Stimulated activated naive CD4-positive, alpha-beta T cell treated with Interleukin-2 at 50 U/mL for 16 hours (primary cell): ENCODE measurements at places on chromosomes 2 and 18.

GRCh38 chr2:240629619-240629967 lies 4.3 kb downstream of the GPR35 start:
- DNase-seq = no peak

DNA sequence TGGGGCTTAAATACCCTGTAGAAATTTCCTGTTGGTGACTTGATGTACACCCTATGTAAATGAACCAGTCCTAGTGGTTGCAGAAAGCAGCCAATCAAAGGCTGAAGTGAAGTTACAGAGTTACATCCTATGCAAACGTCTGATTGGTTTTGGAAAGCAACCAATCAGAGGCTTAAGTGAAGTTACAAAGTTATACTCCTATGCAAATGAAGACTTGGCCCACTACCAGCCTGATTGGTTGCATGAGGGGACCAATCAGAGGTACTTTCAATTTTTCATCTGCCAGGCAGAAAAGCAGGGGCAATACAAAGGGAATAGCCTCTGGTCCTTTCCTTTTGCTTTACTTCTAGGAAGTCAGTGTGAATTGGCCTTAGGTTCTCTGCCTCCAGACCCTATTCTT lies 13.6 kb upstream of the ZNF397 start:
- no peak for DNase-seq

DNA sequence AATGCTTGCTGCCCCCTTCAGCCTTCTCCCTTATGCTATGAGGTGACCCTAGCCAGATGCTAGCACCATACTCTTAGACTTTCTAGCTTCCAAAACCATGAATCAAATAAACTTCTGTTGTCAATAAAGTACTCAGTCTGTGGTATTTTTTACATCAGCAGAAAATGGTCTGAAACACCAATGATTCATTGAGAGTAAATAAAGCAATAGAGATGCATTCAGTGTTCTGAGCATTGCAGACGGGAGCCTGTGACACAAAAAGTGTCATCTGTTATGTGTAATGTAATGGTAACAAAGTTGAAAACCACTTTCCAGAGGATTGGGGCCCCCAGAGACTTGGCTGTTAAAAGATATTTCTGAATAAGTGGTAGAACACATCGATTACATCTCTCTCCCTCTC lies 758.0 kb upstream of the NRXN1 start:
- DNase-seq = no peak

DNA sequence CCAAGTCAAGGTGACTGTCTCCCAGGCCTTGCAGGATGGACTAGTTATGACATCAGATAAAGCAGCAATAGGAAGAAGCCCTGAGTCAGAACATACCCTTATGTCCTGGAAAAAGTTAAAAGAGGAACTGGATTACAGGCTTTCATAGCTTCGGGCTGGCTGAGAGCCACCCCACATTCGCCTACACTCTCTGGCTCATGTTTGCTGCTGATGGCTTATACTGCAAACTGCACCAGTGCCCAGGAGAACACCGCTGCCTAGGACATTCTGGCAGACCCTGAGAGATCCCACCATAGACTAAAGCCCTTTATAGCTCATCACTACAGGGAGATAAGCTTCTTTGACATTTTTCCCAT lies 20.3 kb downstream of the SLC8A1 start:
- no peak for DNase-seq

GRCh38 chr18:48409591-48410094 lies 460 bp upstream of the ZBTB7C start:
- no peak for DNase-seq

DNA sequence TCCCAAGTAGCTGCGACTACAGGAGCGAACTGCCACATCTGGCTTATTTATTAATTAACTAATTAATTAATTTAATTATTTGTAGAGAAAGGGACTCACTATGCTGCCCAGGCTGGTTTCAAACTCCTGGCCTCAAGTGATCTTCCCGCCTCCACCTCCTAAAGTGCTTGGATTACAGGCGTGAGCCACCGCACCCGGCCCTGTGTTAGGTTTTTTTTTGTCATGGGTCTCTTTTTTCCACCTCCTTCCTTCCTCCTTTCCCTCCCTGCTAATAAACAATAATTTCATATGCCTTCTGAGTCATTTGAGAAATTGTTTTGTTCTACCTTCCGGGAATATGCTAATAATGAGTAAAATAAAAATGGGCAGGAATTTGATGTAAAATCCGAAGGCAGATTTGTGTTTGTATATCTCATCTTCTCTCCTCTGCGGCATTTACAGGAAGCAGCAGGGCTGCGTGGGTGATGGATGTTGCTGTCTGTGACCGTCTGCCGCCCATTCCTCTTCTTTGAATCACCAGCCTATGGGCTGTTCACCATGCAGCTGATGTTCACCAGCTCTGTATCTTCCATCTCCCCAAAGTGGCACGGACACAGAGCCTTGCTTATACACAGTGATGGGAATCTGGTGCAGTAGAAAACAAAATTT lies 89.9 kb downstream of the ACSL3 start:
- no peak for DNase-seq

GRCh38 chr2:10245661-10246060 lies 57.0 kb upstream of the HPCAL1 start:
- DNase-seq = no peak

DNA sequence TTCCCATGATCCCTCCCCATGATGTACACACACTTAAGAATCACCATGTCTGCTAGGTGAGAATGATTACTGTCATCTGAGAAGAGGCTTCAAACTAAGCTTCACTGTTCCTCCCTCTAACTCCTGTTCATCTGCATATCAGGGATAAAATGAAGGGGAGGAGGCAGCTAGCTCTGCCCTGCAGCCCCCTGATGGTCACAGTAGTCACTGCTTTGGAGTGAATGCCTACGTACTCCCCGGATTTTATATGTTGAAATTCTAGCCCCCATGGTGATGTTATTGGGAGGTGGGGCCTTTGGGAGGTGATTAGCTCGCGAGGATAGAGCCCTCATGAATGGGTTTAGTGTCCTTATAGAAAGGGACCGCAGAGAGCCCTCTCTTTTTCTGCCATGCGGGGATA lies 156.4 kb downstream of the NCKAP5 start:
- no peak for DNase-seq

- DNase-seq = no peak
These were observed 4.4 kb downstream of the MOCOS start for GRCh38 chr18:36191711-36192110.

- no peak for DNase-seq
These were observed 99.7 kb upstream of the KYNU start for GRCh38 chr2:142777742-142778141.

GRCh38 chr2:200985799-200986198 lies 22.3 kb upstream of the ORC2 start:
- DNase-seq = no peak

DNA sequence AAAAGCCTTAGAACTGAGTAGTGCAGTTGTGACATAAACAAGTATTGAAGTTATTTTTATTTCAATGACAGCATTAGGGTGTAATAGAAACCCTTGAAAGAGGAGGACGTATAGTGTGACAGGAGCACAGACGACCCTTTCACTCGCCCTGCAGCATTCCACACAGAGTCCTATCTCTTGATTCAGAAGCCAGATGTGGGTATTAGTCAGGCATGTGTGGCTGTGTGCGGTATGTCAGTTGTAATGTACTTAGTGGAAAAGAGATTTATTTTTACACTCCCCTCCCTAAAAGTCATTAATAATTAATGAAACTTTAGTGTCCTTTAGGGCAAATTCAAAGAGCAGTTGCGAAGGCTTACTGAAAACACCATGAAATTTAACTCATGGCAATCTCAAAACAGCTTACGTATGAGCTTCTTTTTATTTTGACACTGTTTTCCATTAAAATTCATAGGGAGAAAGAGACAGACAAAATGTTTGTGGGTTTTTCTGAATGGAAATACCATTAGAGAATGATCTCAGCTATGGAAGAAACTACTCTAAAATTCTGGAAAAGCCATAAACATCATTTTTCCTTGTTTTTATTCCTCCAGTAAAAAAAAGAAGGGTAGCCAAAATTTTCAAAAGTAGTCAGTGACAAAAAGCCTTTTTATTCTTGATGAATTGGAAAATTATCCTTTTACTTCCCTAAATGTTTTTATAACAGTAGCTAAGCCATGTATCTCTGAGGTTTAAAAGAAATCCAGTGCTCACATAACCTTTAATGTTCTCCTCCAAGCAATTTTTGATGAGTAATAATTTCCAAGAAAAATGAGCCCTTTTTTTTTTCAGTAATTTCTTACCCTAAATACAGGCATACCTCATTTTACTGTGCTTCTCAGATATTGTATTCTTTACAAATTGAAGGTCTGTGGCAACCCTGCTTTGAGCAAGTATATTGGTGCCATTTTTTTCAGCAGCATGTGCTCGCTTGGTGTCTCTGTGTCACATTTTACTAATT lies 84.0 kb upstream of the DSEL start:
- DNase-seq = no peak

- no peak for DNase-seq
These were observed 832.0 kb upstream of the ZEB2 start for GRCh38 chr2:145351864-145352425.

- DNase-seq = no peak
These were observed 293.6 kb downstream of the SOX11 start for GRCh38 chr2:5985536-5986385.

GRCh38 chr2:143121957-143122356 lies 7.3 kb upstream of the ARHGAP15 start:
- DNase-seq = no peak

DNA sequence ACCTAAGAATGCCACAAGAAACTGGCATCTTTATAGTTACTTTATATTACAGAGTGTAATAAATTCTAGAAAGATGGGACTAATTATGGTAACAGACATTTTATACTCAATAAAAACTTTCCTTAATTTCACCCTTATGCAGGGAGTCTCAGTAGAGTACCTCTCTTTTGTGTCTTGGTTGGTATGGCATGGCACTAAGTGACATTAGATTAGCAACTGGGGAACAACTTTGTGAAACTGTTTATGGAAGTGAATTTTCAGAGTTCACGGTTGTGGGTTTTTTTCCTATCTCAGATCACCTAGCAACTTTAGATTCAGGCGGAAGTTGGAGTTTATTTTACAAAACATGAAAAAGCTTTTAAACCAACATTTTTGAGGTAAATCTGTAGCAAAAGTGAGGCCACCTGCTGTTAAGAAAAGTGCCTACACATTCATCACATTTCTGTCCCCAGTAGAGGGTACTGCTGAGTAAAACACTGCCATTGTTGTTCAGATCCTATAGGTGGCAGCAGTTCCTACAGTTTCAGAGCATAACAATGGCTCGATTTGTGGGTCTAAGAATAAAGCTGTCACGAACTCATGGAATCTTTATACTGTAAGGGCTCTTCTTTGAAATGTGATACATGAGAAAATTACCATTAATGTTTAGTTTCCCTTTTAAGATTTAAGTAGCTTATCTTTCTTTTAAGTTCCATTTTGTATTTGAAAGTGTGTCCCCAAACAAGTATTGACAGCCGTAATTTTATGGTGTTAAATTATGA lies 117.6 kb downstream of the CAMKMT start:
- DNase-seq = peak; percentile 1

GRCh38 chr2:205868053-205868452 lies 185.8 kb downstream of the NRP2 start:
- DNase-seq = no peak

DNA sequence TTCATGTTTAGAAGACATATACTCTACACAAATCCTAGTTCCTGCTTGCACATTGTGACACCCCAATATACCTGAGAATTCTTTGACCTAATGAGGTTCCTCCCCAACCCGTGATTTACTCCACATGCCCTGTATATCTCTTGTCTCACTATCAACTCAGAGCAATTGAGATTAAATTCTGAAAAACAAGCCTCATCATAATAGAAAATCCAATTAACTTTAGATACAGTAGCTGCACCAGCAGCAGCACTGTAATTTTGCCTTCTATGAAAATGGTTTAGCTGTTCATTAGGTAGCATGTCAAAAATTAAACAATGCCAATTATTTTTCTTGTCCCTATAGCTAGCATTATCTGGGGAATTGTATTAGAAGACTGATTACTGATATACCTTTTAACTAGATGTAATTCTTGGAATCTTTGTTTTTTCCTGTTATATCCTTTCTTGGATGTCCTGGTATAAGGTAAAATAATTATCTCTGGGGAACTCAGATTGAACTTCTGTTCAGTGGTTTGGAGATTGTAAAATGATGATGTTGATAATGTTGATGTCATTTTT lies 218.9 kb upstream of the TANK start:
- no peak for DNase-seq

DNA sequence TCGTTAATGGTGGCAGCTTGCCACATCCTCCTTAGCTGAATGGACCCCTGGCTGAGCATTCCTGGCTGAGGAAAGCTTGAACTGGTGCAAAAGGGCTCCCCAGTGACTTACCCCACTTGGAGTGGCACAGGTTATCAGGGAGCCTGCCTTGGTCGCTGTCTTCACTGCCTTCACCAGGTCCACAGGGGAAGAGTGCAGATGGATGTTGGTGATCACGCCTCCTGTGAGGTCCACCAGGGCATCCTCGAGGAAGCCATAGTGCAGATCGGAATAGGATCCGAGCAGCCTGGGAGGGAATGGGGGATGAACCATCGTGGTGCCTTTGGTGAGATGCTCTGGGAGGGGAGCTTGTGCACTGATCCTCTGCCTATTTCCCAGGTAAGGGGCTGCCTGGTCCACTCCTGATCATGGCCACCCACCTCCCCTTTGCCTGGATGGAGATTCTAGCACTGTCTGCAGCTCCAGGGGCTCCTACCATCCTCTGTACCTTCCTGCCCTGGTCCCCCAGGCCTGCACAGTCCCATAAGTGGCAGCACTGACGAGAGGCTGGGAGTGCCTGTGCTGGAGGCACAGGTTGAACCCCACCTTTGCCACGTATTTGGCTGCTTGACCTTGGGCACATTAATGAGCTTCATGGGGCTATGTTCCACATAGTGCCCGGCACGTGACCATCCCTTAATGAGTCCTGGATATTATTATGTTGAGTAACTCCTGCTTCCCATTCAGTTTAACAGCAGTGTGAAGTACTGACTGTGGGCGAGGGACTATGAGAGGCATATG lies 43.0 kb downstream of the CAPN13 start:
- DNase-seq = no peak

- DNase-seq = no peak
These were observed 1.0 kb downstream of the LIMS1 start for GRCh38 chr2:108535357-108535631.

DNA sequence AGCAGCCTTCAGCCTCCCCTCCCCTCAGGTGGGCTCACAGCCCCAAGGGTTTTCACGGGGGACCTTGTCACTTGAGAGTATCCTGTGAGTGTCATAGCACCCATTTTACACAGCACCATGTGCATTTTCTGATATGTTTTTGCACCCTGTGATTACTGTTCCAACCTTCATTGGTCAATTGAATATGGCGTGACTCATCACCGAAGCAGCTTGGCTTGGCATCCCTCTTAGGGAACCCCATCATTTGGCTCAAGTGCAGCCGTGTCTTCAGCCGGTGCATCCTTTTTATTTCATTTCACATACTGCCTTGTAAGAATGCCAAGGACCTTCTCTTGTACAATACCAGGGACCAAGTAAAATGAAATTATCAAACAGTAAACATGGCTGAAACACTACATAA lies 57.6 kb downstream of the NPAS2 start:
- DNase-seq = no peak

DNA sequence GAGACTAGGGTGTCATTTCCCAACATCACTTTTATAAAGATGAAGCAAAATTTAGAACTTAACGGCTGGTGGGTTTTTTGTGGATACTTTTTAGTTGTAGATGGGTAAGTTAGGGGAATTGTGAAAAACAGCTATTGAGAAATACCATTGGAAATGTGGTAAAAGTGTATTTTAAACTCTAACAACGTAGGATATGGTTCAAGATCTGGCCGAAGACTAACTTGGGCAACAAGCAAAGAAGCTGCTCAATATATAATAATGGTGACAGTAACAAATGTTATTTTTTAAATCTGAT lies 1.6 kb downstream of the DNAH7 start:
- DNase-seq = no peak
